Mesothelial cell of epicardium (in vitro differentiated cells): ENCODE measurements at places on chromosomes 5 and 9. TPM values are rescaled to one million over a fixed set of nuclear protein-coding genes. Genes with fewer than 3 reads are reported as not detected.
A peak's percentile ranks its signal among the peaks of the same experiment; 100 is the strongest.

PCDHA10 gene
- 18.6 to 20.1 TPM (median 19.8 TPM) in 3 replicates for total RNA-seq

GRCh38 chr9:16052757-16053530 lies 500.1 kb downstream of the CCDC171 start:
- peak overlapping the region; percentile 54 for H3K27ac ChIP-seq
- no peaks in the 10 kb centered on the region for H3K36me3 ChIP-seq
- no peaks in the 10 kb centered on the region for H3K27me3 ChIP-seq
- DNase-seq = no peak

DNA sequence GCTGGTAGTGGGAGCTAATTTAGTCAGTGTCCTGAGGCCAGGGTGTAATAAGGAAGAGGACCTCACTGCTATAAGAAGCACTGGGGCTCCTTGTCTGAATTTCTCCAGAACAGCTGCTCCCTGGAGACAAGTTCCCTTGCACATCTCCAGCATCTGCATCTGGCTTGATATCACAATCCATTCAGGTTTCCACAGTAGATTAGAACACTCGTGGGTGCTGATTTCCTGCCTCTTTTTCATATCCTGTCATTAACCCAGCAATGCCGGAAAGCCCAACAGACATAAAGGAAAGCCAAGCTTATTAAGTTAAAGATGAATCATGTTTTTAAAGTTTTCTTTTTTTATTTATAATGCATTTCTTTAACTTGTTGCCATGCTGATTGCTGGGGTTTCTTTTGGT lies 232.3 kb upstream of the WWC1 start:
- no peak overlapping the region for H3K27ac ChIP-seq
- no peaks in the 10 kb centered on the region for H3K4me1 ChIP-seq
- H3K36me3 ChIP-seq = peaks cover 3% of the 10 kb centered on the region
- no peak for DNase-seq
- no peaks in the 10 kb centered on the region for H3K27me3 ChIP-seq

GRCh38 chr9:137973829-137974416 lies 96.3 kb downstream of the CACNA1B start:
- no peaks in the 10 kb centered on the region for H3K4me1 ChIP-seq
- H3K36me3 ChIP-seq = no peaks in the 10 kb centered on the region
- no peak overlapping the region for H3K4me3 ChIP-seq

- H3K4me3 ChIP-seq = no peak overlapping the region
- H3K36me3 ChIP-seq = no peaks in the 10 kb centered on the region
- peaks cover 9% of the 10 kb centered on the region for H3K4me1 ChIP-seq
- no peak overlapping the region for H3K27ac ChIP-seq
- H3K27me3 ChIP-seq = no peaks in the 10 kb centered on the region
Observed at GRCh38 chr5:54792611-54793404, 192.6 kb downstream of the ESM1 start.

DNA sequence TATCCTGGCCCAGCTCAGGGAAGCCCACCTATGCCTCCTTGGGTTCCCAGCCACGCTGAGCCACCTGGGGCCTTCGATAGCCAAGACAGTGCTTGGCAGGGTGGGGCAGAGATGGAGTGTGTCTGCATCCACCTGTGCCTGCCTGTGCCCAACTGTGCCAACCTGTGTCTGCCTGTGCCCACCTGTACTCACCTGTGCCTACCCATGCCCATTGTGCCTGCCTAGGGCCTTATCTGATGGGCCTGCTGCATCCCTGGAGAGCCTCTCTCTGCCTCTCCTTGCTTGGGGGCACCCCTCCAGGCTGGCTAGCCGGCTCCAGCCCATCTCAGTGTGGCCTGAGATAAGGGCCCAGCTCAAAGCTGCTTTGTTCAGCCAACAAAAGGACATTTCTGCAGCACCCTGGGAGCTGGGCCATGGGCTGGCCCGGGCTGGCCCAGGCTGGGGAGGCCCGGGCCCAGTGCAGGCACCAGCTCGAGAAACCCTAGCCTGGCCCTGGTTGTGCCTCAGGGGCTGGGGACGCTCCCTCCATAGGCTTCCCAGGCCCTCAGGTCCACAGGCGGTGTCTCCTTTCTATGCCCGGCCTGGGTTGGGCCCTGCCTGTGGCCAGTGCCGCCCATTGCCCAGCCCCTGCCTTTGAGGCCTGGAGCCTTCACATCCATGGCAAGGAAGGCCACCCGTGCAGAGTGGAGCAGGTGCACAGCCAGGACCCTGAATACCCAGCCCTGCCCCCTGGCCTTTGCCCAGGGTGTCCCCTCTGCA lies 37.3 kb upstream of the NOTCH1 start:
- no peaks in the 10 kb centered on the region for H3K36me3 ChIP-seq
- H3K27me3 ChIP-seq = no peaks in the 10 kb centered on the region
- no peak overlapping the region for H3K27ac ChIP-seq
- peaks cover 39% of the 10 kb centered on the region for H3K4me1 ChIP-seq
- no peak for DNase-seq

GRCh38 chr9:99044827-99045226 lies 60.1 kb upstream of the TGFBR1 start:
- H3K36me3 ChIP-seq = peaks cover 6% of the 10 kb centered on the region
- no peak for DNase-seq
- no peaks in the 10 kb centered on the region for H3K27me3 ChIP-seq
- H3K4me3 ChIP-seq = no peak overlapping the region
- no peak overlapping the region for H3K27ac ChIP-seq
- H3K4me1 ChIP-seq = peaks cover 14% of the 10 kb centered on the region

CSF1R gene
- total RNA-seq = 0.07 to 0.27 TPM (median 0.18 TPM) in 3 replicates

DNA sequence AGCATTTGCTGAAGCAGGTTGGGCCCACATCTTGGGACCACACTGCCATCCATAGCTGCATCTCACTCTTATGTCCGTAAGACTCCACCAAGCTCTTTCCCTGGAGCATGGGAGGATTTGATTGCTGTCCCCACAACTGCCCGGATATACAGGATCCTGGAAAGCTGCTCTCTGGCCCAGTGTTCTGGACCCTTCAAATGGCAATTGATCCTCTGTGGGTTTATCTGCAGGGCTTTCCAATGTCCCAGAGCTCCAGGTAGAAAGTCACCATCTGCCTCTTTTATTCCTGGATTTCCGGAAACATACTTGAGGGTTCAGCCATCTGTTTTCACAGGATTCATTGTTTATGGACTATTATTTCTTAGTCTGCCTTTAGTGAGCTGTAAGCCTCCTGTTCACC lies 214.6 kb downstream of the SREK1 start:
- DNase-seq = no peak
- H3K27me3 ChIP-seq = peaks cover 37% of the 10 kb centered on the region
- no peak overlapping the region for H3K4me3 ChIP-seq
- H3K36me3 ChIP-seq = no peaks in the 10 kb centered on the region
- peaks cover 10% of the 10 kb centered on the region for H3K4me1 ChIP-seq

GRCh38 chr9:110058304-110058953 lies 149.5 kb downstream of the C9orf152 start:
- DNase-seq = no peak
- H3K4me1 ChIP-seq = no peaks in the 10 kb centered on the region
- H3K4me3 ChIP-seq = no peak overlapping the region
- H3K27me3 ChIP-seq = no peaks in the 10 kb centered on the region

TAF11L5 gene
- total RNA-seq = not detected in 3 replicates

DNA sequence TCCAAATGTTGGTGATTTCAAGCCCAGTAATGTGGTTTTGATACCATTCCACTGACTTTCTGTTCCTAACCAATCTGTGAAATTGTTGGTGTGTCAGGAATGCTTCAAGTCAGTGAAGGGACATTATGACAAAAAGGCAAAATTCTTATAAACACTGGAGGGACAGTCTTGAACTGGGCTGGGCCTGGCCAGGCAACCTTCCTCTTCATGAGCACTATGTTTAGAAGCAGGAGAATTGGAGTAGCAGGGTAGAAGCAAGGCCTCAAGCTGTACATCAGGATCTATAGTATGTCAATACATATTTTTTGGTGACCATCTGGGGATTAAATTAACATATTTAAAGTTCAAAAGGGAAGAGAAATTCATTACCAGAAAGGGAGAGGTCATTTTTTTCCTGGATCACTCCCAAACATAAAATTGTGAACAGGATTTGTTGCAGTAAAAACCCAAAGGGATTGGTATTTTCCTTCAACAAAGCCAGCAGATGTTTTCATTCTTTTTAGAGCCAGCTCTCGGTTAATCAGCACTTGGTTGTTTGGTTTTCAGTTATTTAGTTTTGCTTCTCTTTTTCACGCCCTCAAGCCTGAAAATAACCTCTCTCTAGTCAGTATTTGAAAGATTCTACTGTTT lies 77.9 kb upstream of the PIK3R1 start:
- no peaks in the 10 kb centered on the region for H3K36me3 ChIP-seq
- H3K4me3 ChIP-seq = no peak overlapping the region
- no peak for DNase-seq
- no peak overlapping the region for H3K27ac ChIP-seq
- H3K27me3 ChIP-seq = peaks cover 6% of the 10 kb centered on the region

GRCh38 chr9:33161011-33161588 lies 6.0 kb downstream of the B4GALT1 start:
- H3K27ac ChIP-seq = peak overlapping the region; percentile 98
- H3K36me3 ChIP-seq = no peaks in the 10 kb centered on the region
- H3K4me1 ChIP-seq = peaks cover 91% of the 10 kb centered on the region
- no peaks in the 10 kb centered on the region for H3K27me3 ChIP-seq

DNAI1 gene
- not detected in 3 replicates for total RNA-seq

DNA sequence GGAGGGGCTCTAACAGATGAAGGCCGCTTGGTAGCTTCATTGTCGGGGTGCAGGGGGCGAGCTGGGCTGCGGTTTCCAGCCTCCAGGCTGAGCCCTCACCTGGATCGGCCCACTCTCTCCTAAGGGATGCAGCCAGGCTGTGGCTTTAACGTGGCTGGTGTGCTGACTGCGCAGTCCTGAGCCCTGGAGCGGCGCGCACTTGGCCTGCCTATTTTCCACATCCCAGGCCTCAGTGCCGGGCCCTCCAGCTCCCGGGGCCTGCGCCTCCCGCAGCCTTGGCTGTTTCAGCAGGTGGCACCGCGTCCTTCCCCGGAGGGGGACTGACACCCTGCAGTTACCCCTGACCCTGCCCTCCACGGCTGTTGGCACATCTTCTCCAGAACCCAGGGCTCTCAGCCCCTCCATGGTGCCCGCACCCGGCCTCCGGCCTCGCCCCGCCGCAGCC lies 1.4 kb downstream of the RNU6ATAC start:
- DNase-seq = no peak
- H3K27ac ChIP-seq = no peak overlapping the region
- H3K4me3 ChIP-seq = no peak overlapping the region
- H3K4me1 ChIP-seq = peaks cover 8% of the 10 kb centered on the region

GRCh38 chr5:143399616-143400540 lies 3.6 kb downstream of the NR3C1 start:
- DNase-seq = no peak
- H3K4me1 ChIP-seq = peaks cover 59% of the 10 kb centered on the region
- H3K27me3 ChIP-seq = peaks cover 15% of the 10 kb centered on the region
- H3K27ac ChIP-seq = no peak overlapping the region

OR1J2 gene
- not detected in 3 replicates for total RNA-seq

DNA sequence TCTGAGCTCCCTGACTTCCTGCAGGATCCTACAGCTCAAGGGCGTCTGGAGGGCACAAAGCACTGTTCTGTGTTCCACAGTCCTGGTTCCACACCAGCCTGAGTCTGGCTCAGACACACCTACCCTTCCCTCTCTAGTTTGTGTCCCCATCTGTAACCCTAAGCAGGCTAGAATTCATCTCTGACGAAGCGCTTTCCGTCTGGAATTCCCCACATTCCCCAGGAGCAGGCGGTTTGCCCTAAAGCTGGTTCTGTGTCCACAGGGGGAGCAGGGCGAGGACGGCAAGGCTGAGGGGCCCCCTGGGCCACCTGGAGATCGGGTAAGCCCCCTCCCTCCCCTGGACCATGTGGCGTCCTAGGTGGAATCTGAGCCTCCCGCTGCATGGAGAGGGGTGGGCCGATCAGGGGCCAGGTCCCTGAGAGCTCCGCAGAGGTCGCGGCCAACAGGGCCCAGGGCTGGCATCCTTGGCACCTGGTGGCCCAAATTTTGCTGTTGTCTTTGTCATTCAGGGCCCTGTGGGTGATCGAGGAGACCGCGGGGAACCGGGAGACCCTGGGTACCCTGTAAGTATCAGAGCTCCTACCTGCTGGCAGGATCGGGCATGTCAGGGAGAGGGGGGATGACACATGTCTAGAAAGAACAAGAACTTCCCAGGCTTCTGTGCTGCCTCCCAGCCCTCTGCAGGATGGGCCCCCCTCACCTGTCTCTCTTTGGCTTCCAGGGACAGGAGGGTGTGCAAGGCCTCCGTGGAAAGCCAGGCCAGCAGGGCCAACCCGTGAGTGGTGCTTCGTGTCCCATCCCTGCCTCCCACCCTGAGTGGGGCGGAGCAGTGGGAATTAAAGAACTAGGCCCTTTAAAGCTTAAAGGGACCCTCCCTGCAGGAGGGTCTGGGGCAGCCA lies 34.5 kb upstream of the ORM1 start:
- peaks cover 25% of the 10 kb centered on the region for H3K36me3 ChIP-seq
- no peaks in the 10 kb centered on the region for H3K27me3 ChIP-seq
- H3K4me1 ChIP-seq = peaks cover 24% of the 10 kb centered on the region
- no peak overlapping the region for H3K4me3 ChIP-seq
- H3K27ac ChIP-seq = peak overlapping the region; percentile 86

GRCh38 chr5:123874600-123875201 lies 362.7 kb downstream of the CSNK1G3 start:
- H3K27me3 ChIP-seq = no peaks in the 10 kb centered on the region
- peak overlapping the region; percentile 22 for H3K4me3 ChIP-seq
- DNase-seq = no peak
- H3K4me1 ChIP-seq = peaks cover 64% of the 10 kb centered on the region
- H3K36me3 ChIP-seq = no peaks in the 10 kb centered on the region

SHC3 gene
- 2.1 to 2.9 TPM (median 2.1 TPM) in 3 replicates for total RNA-seq

OR1L4 gene
- not detected in 3 replicates for total RNA-seq

DNA sequence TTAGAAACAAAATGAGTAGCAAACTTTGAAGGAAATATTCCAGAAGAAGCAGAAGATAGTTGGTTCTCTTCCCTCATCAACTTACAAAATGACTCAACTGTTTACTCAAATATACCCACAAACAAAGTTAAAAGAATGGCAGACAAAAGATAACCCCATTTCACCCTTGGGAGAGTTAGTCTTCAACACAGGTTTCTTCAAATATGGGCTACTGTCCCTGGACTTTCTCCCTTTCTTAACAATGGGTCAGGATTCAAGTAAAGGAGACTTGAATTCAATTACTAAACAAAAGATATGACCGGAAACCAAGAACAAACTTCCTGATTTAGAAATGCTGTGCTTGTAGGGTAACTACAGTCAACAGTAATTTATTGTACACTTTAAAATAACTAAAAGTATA lies 14.2 kb downstream of the RFX3 start:
- H3K27ac ChIP-seq = peak overlapping the region; percentile 8
- H3K4me1 ChIP-seq = peaks cover 39% of the 10 kb centered on the region
- no peak for DNase-seq
- H3K36me3 ChIP-seq = peaks cover 2% of the 10 kb centered on the region
